ENCODE measurements at places on chromosomes 13 and 19.

DNA sequence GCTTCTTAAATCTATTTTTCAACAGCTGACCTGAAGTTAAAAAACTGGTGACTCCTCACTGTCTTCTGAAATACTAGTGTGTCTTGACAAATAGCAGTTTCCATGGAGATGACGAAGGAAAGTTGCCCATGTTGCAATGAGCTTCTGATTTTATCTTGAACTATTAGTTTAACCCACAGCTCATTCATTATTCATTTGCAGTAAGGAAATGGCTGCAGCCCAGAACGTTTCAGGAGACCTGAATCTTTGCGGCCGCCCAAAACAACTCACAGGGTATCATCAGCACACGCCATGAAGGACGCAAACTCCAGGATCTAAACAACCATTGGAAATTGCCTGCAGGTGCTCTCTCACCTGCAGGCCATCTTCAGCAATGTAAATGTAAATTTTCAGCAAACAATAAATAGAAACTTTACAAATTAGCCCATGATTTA lies 142.5 kb downstream of the DCLK1 start:
- no peak for DNase-seq

DNA sequence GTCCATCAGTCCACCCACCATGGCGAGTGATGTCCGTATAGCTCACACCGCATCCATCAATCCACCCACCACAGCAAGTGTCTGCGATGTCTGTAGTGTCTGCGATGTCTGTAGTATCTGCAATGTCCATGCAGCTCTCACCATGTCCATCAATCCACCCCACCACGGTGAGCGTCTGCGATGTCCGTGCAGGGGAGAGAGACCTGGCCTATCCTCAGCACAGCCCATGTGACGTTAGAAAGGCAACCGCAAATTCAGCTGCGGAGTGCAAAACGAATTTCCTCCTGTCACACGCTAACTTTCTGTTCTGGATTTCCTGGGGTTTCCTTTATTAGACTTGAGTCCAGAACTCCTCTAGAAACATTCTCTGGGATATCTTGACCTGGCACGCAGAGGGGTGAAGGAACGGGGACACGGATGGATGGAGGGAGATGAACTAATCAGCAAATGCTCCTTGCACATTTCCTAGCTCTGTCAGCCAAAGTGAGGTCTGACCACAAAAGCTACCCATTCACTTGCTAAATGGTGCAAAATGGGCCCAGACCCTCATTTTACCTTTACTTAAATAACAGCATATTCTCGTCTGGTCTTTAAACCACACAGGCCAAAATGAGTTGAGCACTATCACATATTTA lies 18.3 kb downstream of the RASA3 start:
- no peak for DNase-seq

GRCh38 chr13:29503041-29503837 lies 92.2 kb downstream of the SLC7A1 start:
- DNase-seq = no peak

- no peak for DNase-seq
These were observed 30.7 kb upstream of the WDFY2 start for GRCh38 chr13:51553531-51553930.

DNA sequence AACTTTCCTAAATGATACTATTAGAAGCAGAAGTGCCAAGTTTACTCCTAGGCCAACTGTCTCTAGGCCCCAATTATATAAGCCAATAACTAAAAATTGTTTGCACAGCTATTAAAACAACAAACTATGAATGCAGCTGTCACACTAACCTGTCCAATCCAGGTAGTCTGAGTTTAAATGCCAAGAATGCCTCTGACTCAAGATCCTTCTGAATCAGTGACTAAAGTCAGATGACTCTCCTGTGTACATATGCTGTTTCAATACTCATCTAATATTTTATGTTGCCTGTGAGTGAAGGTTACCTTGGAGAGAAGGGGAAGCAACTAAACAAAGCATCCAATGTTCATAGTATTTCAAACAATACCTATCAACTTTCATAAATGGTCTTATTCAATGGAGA lies 257.0 kb downstream of the ENOX1 start:
- no peak for DNase-seq

DNA sequence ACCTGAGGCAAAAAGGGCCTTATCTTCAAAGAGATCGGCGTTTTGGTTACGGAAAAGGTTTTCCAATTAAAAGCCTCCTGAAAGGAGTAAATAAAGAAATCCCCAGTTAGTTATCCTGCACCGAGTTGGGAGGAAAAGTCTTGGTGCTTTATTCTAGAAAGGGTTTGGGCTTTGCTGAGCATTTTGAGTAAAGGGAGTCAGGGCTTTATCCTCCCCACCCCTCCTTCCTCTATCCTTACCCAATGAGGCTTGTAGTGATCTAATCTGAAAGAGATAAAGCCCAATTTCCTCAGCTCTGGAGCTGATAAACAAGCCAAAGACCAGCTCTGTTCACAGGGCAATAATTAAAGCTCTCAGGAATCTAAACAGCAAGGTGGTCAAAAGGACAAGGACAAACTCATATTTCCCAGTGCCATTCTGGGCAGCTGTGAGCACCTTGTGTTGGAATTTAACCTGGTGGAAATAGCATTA lies 188.9 kb upstream of the TSC22D1 start:
- DNase-seq = no peak

DNA sequence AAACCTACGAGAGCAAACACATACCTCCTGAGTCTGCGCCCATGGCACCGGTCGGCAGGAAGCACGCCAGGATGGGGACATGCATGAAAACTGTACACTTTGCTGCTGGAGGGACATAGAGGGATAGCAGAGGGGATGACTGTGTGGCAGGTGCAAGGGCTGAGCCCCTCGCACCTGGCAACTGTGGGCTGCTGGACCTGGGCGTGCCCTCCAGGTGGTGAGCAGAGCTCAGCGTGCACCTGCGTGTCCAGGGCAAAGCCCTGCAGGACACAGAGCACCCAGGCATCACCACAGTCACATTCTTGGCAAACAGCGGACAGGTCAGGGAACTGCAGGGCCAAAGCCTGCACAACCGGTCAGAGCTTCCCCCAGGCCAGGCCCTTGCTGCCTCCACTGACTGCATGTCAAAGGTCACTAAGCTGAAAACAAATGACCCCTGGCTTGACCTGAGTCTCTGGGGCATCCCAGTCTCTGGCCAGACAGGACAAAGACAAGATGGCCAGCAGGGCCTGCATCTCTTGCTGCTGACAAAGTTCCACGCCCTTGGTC lies 9.0 kb upstream of the ISYNA1 start:
- DNase-seq = no peak

GRCh38 chr13:98258226-98258625 lies 81.2 kb upstream of the RNF113B start:
- DNase-seq = no peak
